Effector memory CD4-positive, alpha-beta T cell (primary cell): ENCODE measurements at places on chromosomes 12 and 14.

DNA sequence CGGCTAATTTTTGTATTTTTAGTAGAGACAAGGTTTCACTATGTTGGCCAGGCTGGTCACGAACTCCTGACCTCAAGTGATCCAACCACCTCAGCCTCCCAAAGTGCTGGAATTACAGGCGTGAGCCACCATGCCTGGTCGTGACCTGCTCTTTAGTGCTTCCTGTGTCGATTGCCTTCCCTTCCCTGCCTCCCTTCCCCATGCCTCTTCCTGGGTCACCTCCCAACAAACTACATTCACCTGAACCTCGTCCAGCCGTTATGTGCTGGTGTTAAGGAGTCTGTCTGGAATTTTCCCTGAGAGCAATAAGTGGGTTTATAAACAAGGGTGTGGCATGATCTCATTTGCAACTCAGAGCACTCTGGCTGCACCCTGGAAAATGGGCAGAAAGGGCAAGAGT is 32.1 kb upstream of the C12orf76 start:
- no peak for DNase-seq

DNA sequence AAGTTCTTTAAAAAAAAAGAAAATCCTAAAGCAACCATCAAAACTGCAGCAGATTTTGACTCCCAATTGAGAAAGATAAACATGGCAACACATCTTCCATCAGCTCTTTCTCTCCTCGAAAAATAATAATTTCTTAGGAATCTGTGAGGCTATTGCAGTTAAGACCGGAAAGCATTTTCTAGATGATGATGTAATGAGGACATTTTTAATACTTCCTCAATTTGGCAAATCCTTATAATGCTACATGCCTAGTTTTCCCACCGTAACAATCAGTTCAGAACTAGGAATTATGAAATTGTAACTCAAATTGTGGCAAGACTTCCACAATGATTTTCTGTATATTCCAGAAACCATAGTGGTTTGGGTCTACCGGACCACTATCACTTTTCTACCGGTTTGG is 180.9 kb upstream of the PDE3A start:
- DNase-seq, result no peak

GRCh38 chr12:38926501-38926900 is 21.1 kb upstream of the CPNE8 start:
- no peak for DNase-seq

DNA sequence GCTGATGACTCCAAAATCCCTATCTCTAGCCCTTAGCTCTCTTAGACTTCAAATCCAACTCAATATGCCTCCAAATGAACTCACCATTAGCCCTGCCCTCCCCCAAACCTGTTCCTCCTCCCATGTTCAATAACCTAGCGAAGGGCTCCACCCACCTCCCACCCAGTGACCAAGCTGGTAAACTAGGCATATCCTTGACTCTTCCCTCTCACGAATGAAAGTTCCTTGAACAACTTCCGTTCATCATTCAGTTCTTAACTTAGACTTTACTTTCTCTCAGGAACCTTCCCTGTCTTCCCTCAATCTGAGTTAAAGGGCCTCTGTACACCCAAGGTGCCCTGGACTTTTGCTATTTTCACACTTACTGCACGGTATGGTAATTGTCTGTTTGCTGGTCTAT is 1.9 kb upstream of the KLHDC1 start:
- no peak for DNase-seq

- DNase-seq, result peak; percentile 60
These were observed 23.6 kb downstream of the HSP90AA1 start for GRCh38 chr14:102063109-102063807.

- DNase-seq, result no peak
These were observed 66.9 kb downstream of the METTL25 start for GRCh38 chr12:82425241-82425640.

- DNase-seq, result no peak
These were observed 332.7 kb downstream of the CACNA1C start for GRCh38 chr12:2385529-2385928.

DNA sequence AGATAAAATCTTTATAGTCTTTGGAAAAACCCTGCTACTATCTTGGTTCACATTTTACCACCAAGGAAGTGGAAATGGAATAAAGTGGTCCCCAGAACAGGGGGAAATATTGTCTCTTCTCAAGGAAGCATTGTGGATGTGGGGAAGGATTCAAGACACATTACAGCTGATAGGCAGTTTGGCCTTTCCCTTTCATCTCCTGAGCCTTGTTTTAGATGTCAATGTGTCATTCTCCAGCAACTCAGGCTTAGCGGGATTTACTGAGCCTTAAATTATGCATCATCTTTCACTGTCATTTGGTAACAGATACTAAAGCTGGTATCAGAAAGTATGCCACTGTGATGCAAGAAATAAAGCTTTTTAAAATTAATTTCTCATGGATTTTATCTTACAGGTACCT is 136.2 kb downstream of the STXBP6 start:
- DNase-seq, result no peak

DNA sequence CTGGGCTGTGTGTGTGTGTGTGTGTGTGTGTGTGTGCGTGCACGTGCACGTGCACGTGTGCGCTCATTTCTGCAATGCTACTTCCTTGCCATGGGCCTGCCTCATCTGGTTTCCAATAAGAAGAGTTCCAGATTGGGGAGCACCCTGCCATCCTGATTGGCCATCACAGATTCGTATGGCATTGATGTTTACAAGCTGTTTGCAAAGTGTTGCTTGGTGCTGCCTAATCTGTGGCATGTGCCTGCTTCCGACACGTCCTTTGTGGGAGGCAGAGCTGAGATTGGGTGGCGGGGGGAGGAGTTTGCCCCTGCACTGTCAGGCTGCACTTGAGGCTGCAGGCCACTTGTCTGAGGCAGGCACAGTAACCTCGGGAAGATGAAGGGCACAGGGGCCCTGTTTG is 39.2 kb downstream of the SAMD4A start:
- peak; percentile 5 for DNase-seq

GRCh38 chr14:68797121-68797670 is 4.3 kb upstream of the ZFP36L1 start:
- no peak for DNase-seq

GRCh38 chr14:30525833-30526232 is 33.1 kb upstream of the G2E3 start:
- no peak for DNase-seq

GRCh38 chr12:49930515-49931288 is 19.8 kb upstream of the AQP2 start:
- DNase-seq, result no peak

DNA sequence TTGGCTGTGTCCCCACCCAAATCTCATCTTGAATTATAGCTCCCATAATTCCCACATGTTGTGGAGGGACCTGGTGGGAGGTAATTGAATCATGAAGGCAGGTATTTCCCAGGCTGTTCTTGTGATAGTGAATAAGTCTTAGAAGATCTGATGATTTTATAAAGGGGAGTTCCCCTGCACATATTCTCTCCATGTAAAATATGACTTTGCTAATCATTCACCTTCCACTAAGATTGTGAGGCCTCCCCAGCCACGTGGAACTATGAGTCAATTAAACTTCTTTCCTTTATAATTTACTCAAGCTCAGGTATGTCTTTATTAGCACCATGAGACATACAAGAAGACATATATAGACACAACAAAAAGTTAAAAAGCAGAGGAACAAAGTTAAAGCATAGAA is 120.0 kb downstream of the CPNE8 start:
- DNase-seq, result no peak

DNA sequence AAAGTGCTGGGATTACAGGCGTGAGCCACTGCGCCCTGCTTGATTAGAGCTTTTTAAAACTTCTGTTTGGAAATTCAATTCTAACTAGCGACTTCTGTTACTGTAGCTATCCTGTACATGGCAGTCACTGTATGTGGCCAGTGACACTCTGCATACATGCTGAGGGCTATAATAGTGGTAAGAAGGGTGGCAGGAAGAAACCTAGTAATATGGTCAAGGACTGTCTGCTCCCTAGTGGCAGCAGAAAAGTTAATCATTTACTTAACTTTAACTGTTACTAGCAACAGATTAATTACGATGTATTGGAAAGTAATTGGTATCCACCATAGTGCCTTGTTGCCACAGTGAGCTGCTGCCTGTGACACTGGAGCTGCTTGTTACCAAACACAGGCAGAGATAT is 149.0 kb downstream of the KITLG start:
- no peak for DNase-seq

- peak; percentile 72 for DNase-seq
These were observed 7.7 kb downstream of the UBC start for GRCh38 chr12:124906606-124907261.

GRCh38 chr14:61577506-61577931 is 117.8 kb upstream of the HIF1A start:
- DNase-seq, result no peak

DNA sequence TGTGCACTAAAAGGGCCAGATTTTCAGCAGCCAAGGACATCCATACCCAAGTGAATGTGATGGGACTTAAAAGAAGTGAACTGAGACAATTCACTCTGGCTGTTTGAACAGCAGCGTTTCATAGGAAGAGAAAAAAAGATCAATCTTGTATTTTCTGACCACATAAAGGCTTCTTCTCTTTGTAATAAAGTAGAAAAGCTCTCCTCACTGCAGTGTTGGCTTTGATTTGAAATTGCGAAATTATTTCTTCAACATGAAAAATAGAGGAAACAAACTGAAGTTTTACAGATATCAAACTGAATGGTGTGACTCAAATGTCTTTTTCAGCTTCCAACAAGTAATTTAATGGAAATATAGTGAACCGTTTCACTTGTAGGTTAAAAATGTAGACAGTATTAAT is 11.3 kb upstream of the KCNMB4 start:
- DNase-seq, result no peak

- no peak for DNase-seq
These were observed 847 bp downstream of the MMP14 start for GRCh38 chr14:22837114-22837749.

DNA sequence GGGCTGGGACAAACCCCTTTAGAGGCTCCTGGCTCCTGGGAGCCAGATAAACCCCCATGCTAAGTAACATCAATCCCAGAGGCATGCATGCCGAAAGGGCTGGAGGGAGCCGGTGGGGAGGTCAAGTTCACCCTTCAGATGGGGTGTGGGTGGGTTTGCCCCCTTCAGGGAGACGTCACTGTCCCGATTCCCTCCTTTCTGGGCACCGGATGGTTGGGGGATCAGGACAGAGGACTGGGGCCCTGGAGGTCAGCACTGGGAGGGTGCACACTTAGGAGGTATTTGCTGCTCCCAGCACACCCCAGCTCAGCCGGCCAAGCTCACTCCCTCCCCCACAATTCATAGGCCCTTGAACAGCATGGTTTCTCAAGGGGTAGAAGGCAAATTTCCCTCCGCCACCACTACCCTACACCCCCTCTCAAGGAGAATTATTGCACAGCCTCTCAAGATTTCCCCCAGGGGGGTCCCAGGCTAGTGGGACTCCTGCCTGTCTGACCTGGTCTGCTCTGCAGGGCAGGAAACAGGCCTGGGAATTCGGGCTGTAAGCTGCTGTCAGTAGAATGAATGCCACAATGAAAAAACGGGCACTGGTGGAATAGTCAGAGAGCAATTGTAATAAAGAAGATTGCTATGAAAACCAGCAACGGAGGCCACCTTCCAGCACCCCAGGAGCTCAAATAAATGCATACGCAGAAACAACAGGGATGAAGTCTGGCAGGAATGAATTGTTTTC is 63.5 kb downstream of the GALNT16 start:
- DNase-seq, result no peak

GRCh38 chr12:47747126-47747525 is 11.6 kb downstream of the RAPGEF3 start:
- no peak for DNase-seq

GRCh38 chr12:53561590-53561953 is 54.3 kb upstream of the NPFF start:
- DNase-seq, result no peak

GRCh38 chr12:112219195-112219594 is 93.8 kb downstream of the TRAFD1 start:
- DNase-seq, result no peak

DNA sequence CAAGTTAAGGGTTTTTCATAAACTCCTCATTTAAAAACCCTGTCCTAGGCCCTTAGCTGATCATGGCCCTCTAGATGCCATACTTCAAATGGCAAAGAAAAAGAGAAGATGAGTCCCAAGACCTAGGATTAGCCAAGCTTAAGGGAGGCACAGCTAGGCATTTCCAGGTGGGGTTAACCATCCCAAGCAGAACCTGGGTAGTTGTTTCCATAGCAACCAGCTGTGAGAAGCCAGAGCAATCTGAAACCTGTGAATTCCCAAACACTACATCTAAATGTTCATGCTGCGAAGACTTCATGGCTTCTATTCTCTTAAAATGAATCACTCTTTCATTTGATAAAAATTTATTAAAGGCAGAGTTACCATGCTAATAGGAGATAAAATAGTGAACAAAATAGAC is 372.9 kb downstream of the C12orf50 start:
- no peak for DNase-seq

DNA sequence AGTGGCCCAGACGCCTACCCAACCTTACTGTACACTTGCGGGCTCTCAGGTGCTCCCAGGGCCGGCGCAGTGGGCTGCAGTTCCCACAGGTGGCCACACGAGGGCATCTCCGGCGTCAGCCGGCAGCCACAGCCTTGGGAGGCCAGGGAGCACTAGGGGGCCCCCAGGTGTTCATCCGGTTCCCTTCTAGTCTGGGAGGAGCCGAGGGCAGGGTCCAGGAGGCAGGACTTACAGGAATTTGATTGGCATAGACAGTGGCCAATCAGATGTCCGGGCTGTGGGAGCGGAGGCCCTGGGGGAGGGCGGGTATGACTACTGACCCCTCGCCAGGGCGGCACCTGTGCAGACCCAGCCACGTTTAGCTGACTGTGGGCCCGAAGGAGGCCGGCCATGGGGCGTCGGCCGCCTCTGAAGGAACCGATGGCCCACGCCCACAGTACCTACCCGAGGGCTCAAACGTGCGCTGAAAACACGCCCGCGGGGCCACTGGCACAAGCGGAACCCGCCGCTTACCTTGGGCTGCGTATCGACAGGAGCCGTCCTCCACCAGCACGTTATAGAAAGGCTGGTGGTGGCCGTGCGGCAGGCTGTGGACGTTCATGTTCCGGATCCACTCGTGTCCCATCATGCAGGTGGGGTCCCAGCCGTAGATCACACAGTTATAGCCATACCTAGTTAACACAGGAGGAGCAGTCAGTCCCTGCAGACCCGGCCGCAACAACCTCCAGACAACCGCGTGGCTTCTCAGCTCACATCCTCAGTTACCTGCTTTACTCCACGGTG is 34.8 kb downstream of the FBXO21 start:
- DNase-seq, result peak; percentile 48

DNA sequence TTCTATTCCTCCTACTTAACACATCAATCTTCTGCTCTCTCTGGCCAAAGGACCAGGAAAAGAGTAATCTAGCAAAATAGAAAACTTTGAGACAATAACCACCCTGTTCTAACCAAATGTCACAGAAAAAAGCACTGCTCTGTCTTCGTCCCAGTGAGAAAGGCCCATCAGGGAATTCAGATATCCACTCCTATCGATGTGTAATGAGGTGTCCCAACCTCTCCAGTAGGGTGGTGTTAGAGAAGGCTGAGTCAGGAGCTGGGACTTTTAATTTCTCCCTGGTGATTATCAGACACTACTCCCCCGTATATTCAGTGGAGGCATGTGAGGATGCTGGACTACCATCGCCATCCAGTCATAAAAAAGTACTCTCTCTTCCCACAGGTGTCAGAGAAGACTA is 130.3 kb downstream of the TMTC3 start:
- DNase-seq, result no peak
